Fibroblast of the conjunctiva (primary cell): ENCODE measurements at places on chromosomes 13 and 19.
A peak's percentile ranks its signal among the peaks of the same experiment; 100 is the strongest.

- no peak for DNase-seq
Observed at GRCh38 chr19:6108721-6109633, 1.3 kb downstream of the RFX2 start.

GRCh38 chr13:21324803-21325202 lies 134.3 kb downstream of the ZDHHC20 start:
- no peak for DNase-seq

DNA sequence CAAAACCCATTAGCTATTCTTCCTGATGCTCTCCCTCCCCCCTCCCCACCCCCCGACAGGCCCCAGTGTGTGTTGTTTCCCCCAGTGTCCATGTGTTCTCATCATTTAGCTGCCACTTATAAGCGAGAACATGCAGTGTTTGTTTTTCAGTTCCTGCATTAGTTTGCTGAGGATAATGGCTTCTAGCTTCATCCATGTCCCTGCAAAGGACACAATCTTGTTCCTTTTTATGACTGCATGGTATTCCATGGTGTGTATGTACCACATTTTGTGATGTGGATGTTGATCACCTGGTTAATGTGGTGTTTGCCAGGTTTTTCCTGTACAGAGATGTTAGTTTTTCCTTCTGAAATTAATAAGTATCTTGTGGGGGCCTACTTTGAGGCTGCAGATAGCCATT lies 31.5 kb downstream of the TDRD12 start:
- DNase-seq: no peak

GRCh38 chr13:110271313-110271712 lies 35.6 kb downstream of the COL4A1 start:
- DNase-seq: no peak

DNA sequence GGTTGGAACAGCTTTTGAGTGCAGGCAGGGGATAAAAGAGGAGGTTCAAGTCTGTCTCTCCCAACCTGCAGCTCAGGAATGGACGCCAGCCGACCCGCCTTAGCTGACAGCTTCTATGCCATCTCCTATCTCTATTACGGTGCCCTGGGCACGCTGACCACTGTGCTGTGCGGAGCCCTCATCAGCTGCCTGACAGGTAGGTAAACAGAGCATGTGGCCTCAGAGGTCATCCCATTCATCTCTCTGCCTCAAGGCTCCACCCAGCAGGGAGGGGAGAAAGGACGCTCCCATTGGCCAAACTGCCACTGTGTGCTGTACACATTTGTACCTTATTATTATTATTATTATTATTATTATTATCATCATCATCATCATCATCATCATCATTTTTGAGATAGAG lies 16.5 kb downstream of the SLC5A5 start:
- no peak for DNase-seq

- DNase-seq: no peak
Observed at GRCh38 chr13:113937073-113937472, 36.8 kb downstream of the C13orf46 start.

DNA sequence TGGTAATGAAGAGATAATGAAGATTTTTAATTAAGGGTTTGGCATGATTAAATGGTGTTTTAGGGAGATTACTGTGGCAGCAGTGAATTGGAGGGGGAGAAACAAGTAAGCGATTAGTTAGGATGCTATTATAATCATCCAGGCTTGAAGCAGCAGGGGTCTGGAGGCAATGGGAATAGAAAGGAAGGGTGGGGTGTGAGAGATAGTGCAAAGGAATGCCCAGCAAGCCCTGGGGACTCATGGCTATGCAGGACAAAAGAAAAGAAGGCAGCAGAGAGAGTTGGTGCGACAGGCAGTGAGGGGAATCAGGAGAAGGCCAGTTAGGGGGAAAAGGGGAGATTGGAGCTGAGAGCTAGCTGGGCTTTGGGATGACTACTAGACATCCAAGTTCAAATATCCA lies 34.5 kb downstream of the SOX21 start:
- no peak for DNase-seq

GRCh38 chr13:42380420-42381164 lies 108.6 kb downstream of the AKAP11 start:
- no peak for DNase-seq

DNA sequence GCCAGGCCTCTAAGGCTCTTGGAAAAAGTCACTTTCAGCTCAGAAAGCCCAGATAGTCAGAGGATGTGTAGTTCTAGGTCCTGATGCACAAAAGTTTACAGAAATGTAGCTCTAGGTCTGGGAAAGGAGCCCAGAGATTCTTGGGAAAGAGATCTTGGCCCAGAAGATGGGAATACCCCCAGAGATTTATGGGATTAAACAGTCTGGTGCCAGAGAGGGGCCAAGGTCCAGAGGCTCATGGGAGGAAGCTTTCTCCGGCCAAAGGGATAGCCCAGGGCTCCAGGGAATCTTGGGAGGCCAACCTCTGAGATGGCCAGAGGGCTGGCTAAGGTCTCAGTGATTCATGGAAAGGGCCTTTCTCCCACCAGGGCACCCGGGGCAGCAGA lies 15.2 kb downstream of the BCAT2 start:
- no peak for DNase-seq

DNA sequence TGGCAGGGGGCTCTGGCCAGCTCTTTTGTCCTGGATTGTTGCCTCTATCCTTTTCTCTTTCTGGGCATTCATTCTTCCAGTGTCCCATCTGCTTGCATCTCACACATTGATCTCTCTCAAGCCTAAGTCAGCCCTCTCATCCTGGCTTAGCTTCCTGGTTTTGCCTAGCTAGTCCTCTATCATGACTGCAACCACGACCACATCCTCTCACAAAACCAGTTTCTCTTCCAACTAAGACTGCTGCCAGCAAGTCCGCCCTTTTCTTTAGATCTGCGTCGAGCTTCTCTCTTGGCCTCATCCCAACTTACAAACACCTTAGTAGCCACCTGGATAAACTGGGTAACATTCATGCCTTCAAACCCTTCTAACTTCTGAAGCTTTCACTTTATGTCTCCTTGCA lies 212.2 kb upstream of the HTR2A start:
- DNase-seq: no peak

DNA sequence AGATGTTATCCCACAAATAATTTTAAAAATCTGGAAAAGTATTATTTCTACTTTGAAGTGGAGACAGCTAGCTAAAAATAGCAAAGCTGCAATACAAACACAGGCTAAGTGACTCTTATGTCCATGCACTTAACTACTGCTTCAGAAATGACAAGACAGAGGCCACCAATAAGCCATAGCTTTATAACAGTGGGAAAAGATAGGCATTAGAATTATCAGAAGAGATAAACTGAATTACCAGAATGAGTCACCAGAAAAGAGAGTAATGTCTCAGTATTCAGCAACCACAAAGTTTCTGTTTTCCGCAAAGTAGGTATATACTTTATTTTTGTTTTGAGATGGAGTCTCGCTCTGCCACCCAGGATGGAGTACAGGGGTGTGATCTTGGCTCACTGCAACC lies 17.1 kb downstream of the CLN5 start:
- DNase-seq: no peak

DNA sequence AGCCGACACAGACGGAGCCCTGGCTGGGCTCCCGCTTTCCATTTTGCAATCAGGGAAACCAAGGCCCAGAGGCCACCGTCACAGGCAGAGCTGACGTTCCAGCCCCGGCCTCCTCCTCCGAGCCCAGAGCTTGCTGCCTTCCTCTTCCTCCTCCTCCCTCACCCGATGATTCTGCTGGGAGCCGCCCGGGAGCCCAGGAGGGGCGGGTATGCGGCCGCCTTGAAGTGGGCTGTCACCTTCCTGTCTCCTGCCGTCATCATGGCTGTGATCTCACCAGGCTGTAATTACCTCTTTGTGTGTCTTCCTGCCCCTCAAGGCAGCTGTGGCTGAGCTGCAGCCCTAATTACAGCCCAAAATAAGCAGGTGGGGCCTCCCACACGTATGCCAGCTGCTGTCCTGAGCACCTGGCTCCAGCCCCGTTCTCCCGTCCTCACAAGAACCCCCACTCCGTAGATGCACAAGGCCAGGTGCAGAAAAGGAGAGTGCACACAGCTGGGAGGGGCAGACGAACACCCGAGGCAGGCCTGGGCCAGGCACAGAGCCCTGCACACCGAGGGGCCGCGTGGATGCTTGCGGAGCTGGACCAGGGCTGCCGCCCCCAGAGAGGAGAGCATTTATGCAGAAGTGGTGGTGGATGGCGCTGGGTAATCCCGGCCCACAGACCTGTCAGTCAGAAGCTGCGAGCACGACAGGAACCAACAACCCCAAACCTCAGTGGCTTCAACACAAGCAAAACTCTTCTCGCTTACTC lies 4.0 kb downstream of the TPGS1 start:
- no peak for DNase-seq

GRCh38 chr13:114152831-114153371 lies 20.5 kb upstream of the RASA3 start:
- DNase-seq: no peak

- no peak for DNase-seq
Observed at GRCh38 chr19:31955061-31955460, 390.3 kb upstream of the ZNF507 start.

- DNase-seq: no peak
Observed at GRCh38 chr19:16861011-16861410, 27.8 kb upstream of the F2RL3 start.

- no peak for DNase-seq
Observed at GRCh38 chr13:59746291-59746962, 417.3 kb downstream of the DIAPH3 start.

GRCh38 chr13:75010941-75011340 lies 471.0 kb downstream of the TBC1D4 start:
- no peak for DNase-seq

DNA sequence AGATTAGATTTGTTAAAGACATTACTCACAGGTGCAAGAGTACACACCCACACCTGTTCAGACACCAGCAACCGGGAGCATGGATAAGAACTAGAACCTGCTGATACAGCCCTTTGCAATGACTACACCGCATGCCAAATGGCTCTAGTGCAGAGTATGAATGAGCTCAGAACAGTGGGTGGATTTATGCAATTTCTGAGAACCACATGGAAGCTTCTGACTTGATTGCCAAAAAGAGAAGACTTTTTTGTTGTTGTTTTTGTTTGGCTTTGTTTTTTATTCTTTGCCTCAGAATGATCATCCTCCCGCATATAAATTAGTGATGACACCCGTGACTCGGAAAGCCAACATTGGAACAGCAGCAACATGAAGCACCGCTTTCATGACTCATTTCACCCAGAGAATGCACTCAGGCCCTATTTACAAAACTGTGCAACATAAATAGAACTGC lies 77.4 kb upstream of the LRCH1 start:
- DNase-seq: peak; percentile 26

- no peak for DNase-seq
Observed at GRCh38 chr19:6235031-6235951, 44.5 kb downstream of the MLLT1 start.

DNA sequence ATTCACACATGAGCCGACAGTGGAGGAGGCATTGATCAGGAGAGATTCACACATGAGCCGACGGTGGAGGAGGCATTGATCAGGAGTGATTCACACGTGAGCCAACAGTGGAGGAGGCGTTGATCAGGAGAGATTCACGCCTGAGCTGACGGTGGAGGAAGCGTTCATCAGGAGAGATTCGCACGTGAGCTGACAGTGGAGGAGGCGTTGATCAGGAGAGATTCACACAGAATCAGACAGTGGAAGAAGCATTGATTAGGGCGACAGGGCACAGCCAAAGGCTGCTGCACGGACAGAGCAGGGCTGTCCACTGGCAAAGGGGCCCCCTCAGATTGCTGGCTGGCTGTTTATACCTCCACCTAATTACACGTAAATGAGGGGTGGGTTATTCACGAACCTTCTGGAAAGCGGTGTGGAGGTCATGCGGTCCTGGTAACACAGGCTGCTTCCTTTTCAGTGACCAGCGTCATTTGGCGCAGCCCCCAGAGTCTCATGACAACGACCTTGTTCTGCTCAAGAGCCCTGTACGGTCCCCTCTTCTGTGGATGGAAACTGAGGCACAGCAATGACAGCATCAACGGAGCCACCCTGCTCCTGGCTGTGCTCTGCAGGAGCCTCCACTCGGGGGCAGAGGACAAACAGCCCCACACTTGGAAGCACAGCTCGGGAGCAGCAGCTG lies 50.6 kb upstream of the GAS6 start:
- DNase-seq: no peak

DNA sequence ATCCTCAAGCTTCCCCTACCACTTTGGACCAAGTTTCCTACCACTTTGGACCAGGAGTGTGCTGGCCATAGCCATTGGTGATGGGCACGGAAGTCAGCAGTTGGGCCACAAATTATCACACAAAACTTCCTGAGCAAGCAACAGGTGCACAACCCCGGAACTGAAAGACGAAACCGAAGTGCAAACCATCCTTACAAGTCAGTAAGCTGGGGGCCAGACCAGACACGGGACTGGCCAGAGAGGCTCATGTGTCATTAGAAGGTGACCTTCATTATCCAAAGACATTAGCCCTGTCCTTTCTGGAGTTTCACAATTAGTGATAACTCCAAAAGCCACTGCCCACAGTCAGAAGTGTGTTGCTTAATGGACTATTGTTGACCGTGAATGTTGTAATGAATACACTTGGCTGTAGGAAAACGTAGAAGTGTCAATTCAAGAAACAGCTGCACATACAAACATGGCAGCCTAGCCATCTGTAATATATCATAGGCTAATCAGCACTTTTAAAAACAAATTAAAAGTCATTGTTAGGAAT lies 244.1 kb upstream of the IRS2 start:
- no peak for DNase-seq
